Activated naive CD4-positive, alpha-beta T cell treated with anti-CD3 and anti-CD28 coated beads, Interleukin-2, amount 50 U/mL, for 72 hours (primary cell): ENCODE measurements at places on chromosomes 2 and 18.

DNA sequence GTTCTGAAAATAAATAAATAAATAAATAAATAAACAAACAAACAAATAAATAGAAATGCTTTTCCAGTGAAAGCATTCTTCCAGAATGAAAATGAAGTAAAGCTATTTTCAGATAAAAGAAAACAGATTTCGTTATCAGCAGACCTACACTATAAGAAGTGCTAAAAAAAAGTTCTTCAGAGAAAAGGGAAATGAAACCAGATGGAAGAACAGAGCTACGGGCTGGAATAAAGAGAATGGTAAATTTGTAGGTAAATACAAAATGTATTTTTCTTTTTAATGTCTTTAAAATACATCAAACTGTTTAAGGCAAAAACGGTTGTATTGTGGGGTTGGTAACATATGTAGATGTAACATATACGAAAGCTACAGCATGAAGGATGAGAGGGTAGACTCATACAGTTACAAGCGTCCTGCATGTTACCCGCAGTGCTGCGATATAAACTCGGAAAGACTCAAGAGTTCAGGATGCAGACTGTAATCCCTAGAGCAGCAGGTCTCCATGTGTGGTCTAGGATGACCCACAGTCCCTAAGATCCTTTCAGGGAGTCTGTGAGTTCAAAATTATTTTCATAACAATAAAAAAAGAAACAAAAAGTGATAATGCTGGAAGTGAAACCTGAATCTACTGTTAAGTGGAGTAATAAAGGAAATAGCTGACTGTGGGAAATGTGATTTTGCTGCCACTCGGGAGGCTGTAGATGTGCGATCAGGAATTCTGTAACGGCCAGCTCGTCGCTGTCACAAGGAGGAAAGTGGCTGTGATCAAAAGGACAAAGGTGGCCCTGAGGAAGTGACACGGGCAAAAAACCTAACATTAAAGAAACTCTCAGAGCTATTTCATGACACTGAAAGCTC is 5.3 kb upstream of the RAB12 start:
- DNase-seq = no peak

- peak; percentile 27 for DNase-seq
Observed at GRCh38 chr2:68789603-68790002, 55.0 kb downstream of the ARHGAP25 start.

DNA sequence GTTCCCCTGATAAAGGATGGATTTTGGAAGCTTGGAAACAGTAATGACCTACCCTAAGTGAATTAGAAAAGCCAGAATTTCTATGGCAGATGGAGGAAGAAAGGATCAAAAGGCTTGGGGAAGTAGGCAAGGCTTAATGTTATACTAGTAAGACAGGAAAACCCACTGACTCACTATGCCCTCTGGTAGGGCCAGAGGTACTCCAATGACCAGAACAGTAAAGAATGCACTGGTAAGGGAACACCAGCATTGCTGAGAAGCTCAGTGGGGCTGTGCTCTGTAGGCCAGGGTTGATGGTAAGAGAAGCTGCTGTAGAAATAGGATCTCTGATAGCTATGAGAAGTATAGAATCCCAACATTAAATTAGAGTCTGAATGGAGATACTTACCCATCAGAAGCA is 126.4 kb downstream of the GFPT1 start:
- DNase-seq = no peak

DNA sequence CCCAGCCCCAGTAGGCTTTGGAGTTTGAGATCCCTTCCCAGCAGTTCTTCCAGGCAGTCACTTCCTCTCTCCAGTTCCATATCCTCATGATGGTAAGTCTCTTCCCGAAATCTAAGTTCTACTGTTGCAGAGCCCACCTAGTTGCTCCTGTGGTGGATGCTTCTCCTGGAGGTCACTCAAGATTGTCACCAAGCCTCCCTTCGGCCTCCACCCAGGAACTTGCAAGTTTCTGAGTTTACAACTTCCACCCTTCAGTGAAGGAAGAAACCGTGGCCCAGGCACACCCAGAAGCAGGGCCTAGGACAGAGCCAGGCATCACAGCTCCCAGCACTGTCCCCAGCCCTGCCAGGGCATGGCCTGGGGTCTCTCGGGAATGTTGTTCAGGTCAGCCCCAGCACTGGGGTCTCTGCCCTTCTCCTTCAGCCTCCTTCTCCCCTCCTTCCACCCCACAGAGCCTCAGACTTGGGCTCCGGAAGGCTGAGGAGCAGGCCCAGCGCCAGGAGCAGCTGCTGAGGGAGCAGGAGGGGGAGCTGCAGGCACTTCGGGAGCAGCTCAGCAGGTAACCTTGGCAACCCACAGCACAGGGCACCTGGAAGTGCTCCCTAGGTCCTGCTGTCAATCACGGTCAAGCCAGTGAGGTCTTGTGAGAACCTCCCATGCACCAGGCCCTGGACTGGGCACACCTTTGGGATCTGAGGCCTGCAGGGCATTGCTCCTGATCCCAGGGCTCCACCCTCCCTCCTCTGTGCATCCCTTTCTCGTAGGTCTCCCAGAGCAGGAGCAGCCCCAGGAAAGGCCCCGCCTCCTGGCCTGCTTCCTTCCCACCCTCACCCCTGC is 7.1 kb downstream of the RUFY4 start:
- DNase-seq = no peak
